ENCODE measurements at places on chromosomes 11 and 22.

DNA sequence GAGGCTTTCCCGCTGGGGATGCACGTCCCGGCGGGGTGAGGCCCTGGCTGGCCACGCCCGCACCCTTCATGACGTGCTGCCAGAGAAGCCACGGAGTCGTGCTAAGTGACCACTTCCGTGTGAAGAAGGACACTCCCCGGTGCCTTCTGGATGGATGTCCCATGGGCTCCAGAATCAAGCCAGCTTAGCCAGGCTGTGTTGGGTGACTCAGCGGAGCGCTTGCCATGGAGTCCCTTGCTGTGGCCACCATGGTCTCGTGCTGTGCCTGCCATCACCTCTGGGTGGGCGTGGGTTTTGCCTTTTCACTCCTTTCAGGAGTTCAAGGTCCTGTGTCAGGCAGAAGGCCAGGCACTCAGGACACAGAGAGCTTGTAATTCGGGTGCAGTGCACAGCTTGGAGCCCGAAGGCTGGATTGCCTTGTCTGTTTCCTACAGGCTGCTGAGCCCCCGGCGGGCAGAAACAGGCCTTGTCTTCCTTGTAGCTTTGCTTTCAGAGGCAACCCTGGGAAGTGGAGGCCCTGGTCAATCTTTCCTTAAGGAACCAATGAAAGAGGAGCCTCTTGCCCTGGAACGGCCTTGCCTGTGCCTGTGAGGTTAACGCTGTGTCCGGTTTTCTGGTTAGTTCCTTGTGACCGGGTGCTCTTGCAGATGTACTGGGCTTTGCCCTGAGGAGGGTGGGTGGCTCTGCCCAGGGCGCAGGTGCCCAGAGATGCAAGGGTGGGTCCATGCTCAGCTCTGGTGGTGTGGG is 268.6 kb downstream of the TBC1D22A start:
- DNase-seq: no peak

GRCh38 chr11:26930518-26931247 is 63.2 kb upstream of the FIBIN start:
- DNase-seq: no peak

- no peak for DNase-seq
Measured at GRCh38 chr11:120135838-120136237, 2.1 kb downstream of the TRIM29 start.

GRCh38 chr11:47377571-47378009 is 757 bp downstream of the SPI1 start:
- no peak for DNase-seq

DNA sequence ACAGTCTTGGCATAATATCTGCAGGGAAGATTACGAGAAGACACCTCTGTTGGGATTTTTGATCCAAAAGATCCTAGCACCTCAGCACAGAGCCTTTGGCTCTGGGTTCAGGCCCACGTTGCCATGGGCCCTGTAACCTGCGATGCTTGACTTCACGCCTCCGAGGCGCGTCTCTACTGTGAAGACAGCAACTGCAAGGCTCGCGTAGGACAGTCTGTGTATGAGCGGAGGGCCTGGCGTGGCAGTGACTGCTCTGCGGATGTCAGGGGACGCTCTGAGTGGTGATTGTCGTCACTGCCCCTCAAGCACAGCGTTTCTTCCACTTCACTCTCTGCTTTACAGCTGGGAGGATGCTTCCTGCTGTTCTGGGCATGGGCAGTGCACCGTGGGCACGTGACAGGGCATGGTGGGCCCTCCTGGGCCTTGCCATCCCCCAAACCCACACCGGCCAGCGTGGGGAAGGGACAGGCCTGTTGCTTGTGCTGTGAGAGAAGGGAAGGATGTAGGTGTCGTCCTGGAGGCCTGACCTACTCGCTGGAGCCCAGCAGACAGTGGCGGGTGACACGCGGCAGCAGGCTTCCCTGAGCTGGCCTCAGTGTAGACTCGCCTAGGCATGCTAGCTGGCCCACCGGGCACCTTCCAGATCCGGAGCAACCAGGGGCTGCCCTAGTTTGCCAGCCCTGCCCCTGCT is 26.5 kb downstream of the GLB1L2 start:
- no peak for DNase-seq

DNA sequence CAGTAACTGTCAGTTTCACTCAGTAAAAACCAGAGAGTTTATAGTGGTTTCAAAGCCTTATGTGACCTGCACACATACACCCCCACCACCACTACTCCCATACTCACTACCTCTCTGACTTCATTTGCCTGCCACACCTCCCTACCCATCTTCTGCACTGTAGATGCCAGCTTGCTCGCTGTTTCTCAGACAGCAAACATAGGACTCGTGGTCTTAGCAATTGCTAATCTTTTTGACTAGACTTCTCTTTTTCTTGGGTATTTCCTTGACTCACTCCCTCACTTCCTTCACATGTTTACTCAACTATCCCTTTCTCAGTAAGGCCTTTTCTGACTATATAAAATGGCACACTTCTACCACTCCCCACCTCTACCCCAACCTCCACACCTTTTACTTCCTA is 27.8 kb downstream of the CEP295 start:
- DNase-seq: no peak

DNA sequence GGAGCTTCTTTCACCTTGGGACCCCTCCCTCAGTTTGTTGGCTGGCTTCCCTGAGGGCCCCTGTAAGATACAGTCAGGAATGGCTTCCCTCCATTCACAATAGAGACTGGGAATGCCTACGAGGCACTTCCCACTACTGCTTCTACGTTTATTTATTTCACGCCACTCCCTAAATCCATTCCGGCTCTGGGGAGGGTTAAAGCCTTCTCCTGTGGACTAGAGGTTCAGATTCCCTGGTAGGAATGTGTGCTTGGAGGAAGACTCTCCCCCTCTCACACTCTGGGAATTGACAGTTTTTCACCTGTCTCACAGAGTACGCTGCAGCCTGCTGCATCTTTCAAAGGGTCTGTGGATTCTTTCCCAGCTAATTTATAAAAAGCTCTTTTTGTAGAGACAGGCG is 3.3 kb upstream of the NUCB2 start:
- no peak for DNase-seq

DNA sequence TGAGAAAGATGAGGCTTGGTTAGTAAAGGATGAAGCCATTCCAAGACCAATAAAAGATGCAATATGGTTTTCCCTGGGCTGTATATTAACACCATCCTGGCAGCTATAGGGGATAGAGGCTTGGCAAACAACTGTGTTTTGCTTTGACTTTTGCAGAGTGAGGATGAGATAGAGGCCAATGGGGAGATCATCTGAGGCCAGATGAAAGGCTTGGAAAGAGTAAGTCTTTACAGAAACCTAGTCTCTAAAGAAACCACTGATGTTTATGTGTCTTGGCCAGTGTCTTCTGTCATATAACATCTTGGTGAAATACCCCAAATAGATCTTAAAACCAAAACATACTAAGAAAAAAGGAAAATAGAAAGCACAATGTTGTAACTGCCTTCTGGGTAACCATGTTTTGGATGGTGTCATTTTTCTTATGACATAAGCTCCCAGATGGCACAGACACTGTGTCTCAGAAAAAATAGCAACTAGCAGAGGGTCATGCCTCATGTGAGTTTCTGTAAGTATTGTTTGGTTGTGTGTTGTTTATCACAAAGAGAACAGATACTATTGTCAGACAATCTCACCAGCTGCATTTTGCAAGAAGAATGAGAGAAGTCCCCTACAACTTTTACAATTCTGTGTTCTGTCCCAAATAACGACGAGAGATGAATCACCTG is 305.4 kb downstream of the ST3GAL4 start:
- DNase-seq: no peak

DNA sequence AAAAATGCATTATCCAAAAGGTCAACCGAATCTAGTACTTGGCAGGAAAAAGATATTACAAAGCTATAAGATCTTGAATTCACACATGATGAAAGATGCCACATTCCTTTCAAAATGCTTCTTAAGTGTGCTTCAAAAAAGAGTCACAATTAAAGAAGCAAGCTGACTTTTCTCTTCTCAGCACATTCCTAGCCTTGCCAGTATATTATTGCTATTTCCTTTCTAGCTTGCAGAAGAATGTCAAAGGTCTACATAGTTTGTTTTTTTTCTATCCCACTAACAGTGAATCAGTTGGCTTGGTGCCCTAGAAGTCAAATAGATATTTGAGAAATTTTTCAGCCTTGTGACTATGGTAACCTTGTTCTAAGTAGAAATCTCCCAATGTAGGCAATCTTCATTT is 56.8 kb downstream of the GUCY1A2 start:
- DNase-seq: no peak

GRCh38 chr22:19864538-19865106 is 9.9 kb upstream of the GNB1L start:
- no peak for DNase-seq

- no peak for DNase-seq
Measured at GRCh38 chr11:119741369-119742262, 12.6 kb upstream of the NECTIN1 start.

DNA sequence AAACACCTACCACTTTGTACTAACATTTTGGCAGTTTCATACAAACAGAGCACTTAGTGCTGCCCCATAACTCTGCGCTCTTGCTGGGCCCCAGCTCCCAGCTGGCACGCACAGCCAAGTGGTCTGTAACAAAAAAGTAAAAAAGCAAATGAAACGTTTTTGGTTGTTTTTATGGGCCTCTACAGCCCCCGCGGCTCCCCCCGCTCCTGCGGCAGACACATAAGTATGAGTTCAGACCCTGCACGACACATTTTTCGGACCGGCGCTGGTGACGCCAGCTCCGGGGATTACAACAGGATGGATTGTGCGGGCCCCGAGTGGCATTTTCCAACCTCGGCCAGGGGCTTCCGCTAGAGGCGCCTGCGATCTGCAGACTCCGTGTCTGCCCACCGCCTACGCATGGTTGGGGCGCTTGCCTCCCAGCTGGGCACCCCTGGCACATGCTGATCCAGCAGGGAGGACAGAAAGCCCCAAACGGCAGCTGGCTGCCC is 418.2 kb downstream of the SOX6 start:
- DNase-seq: no peak

- DNase-seq: no peak
Measured at GRCh38 chr11:115649461-115649860, 145.2 kb upstream of the CADM1 start.
